Purkinje cell (primary cell): ENCODE measurements at places on chromosomes 1 and 21. TPM values are rescaled to one million over a fixed set of nuclear protein-coding genes. Genes with fewer than 3 reads are reported as not detected.

TNNT2 gene
- not detected in 2 replicates for polyA plus RNA-seq

SIM2 gene
- polyA plus RNA-seq = 2.9 and 3.4 TPM in 2 replicates

SYCP1 gene
- 8.1 and 19.9 TPM in 2 replicates for polyA plus RNA-seq

MFSD2A gene
- 0.73 and 4.1 TPM in 2 replicates for polyA plus RNA-seq

OR10X1 gene
- not detected in 2 replicates for polyA plus RNA-seq

CRP gene
- polyA plus RNA-seq = not detected in 2 replicates

GPR3 gene
- polyA plus RNA-seq = 0.14 and 0.19 TPM in 2 replicates

FAM72B gene
- polyA plus RNA-seq = 0.75 and 6.6 TPM in 2 replicates

GUCA2B gene
- polyA plus RNA-seq = not detected in 2 replicates

KIF17 gene
- polyA plus RNA-seq = 1.6 and 8.3 TPM in 2 replicates

GPR25 gene
- polyA plus RNA-seq = not detected in 2 replicates

INTS7 gene
- polyA plus RNA-seq = 15.2 and 17.1 TPM in 2 replicates

ST6GALNAC3 gene
- polyA plus RNA-seq = 2.8 and 11.5 TPM in 2 replicates

FLG2 gene
- not detected in 2 replicates for polyA plus RNA-seq

TMEM81 gene
- polyA plus RNA-seq = 1.7 and 3.8 TPM in 2 replicates

HENMT1 gene
- 30.2 and 48.8 TPM in 2 replicates for polyA plus RNA-seq

CYP4A11 gene
- 0.27 TPM in 1 of 2 replicates, not detected in the other for polyA plus RNA-seq

HPCAL4 gene
- polyA plus RNA-seq = 1.7 and 5.2 TPM in 2 replicates

HLX gene
- 0.17 TPM in 1 of 2 replicates, not detected in the other for polyA plus RNA-seq

WARS2 gene
- 8.0 and 15.7 TPM in 2 replicates for polyA plus RNA-seq

PADI1 gene
- polyA plus RNA-seq = not detected in 2 replicates

GPR52 gene
- polyA plus RNA-seq = not detected in 2 replicates

NBPF6 gene
- polyA plus RNA-seq = not detected in 2 replicates

CLDN19 gene
- not detected in 2 replicates for polyA plus RNA-seq

SH2D1B gene
- polyA plus RNA-seq = 2.2 TPM in 1 of 2 replicates, not detected in the other

PDPN gene
- polyA plus RNA-seq = 4.1 TPM in 2 replicates
